SHP77 treated with DMSO at 0.1 percent for 48 hours (cell line): ENCODE measurements at places on chromosomes 6 and 20.

GRCh38 chr20:49297605-49298530 is 20.0 kb upstream of the ZNFX1 start:
- no peak for DNase-seq

GRCh38 chr6:52718550-52718949 is 44.7 kb downstream of the GSTA2 start:
- DNase-seq = no peak

- DNase-seq = no peak
These were observed 324.8 kb downstream of the QKI start for GRCh38 chr6:163739408-163739725.

DNA sequence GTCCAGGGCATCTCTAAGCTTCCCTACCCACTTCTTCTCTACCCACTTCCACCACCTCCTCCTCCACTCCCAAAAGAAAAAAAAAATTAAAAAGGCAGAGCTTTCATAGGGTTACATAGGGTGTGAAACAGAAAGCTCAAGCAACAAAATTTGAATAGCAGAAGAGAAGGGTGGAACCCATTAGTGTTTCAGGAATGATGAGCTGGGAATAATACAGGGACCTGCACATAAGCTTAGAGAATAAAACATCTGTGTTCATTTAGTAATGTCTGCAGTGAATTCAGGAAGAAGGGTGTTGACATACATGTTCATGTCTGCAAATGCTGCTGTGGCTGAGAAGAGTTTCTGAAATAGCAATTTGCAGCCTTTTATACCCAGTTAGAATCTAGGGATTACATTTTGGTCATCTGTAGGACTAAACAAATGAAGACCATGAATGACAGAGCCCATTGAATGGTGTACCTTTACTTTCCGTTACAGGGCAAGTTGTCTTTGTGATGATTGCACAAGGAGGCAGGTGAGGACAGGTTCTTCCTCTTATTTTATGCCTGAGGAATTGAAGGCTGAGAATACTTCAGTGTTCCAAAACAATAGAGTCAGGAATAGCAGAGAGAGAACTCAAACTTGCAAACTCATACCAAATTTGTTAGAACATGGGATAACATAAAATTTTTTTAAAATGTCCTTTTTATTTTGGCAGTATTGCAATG is 975.1 kb downstream of the TFAP2A start:
- DNase-seq = no peak

GRCh38 chr6:48037946-48038345 is 73.1 kb downstream of the PTCHD4 start:
- DNase-seq = no peak

- no peak for DNase-seq
These were observed 73.9 kb downstream of the GFOD1 start for GRCh38 chr6:13413466-13413862.

DNA sequence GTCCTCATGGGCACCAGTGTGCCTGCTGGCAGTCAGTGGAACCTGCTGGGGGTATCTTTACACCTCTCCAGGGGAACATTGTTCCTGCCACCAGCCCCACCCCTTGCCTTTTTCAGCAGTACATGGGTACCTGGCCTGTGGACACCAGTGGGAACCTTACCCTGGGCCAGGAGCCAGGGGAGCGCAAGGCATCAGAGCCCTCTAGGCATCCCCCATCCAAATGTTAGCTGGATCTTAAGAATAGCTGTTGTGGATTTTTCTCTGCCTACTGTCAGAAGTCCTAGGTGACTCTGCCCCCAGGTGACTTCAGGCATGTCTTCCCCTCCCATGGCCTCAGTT is 38.8 kb upstream of the ID1 start:
- no peak for DNase-seq
